ENCODE measurements at places on chromosomes 12 and 14.

- DNase-seq: no peak
Measured at GRCh38 chr14:60514741-60515491, 6.0 kb downstream of the SIX6 start.

DNA sequence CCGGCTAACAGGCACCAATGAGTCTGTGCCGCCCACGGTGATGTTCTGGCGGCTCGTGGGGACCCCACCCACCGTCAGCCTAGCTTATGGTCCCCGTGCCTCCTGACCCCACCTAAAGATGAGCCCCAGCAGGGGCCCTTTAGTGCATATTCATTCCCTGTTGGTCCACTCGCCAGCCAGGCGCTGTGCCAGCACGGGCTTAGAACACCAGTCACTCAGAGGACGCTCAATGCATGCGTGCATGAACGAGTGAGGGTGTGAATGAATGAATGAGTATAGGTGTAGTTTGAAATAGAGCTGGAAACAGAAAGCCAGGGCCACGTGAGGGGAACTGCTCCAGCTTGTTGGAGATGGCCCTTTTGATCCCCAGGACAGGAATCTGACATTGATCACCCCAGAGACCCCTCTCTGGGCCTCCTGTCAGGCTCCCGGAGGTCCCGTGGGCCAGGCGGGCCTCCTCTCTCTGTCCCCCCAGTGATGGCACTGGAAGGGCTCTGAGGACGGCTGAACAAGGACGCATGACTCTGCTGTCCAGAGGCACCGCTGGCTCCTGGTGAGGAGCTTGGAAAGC, 193.9 kb upstream of the C14orf180 start:
- DNase-seq: no peak

DNA sequence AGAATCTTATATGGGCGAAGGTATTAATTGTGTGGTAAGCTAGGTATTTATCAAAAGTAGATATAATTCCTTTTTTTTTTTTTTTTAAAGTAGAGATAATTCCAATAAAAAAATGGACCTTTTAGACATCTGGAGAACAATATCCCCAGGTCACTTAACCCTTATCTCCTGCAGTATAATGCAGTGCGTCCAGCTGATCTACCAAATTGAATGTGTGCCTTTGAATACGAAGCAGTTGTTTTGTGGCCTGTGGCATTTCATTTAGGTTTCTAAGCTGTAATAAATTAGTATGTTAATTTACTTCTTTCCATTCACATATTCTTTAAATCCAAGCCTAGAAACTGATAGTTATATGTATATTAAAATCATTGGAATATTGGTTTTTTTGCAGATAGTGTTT, 3.1 kb downstream of the FUT8 start:
- DNase-seq: no peak

GRCh38 chr14:73713803-73714655, at the start of gene PNMA1:
Gene PNMA1 (minus strand): TSS chr14:73714384. CDS start chr14:73713639, 745 bp downstream.
- DNase-seq: no peak

GRCh38 chr12:53935383-53936341, 3.0 kb upstream of the HOXC13 start:
- DNase-seq: no peak

DNA sequence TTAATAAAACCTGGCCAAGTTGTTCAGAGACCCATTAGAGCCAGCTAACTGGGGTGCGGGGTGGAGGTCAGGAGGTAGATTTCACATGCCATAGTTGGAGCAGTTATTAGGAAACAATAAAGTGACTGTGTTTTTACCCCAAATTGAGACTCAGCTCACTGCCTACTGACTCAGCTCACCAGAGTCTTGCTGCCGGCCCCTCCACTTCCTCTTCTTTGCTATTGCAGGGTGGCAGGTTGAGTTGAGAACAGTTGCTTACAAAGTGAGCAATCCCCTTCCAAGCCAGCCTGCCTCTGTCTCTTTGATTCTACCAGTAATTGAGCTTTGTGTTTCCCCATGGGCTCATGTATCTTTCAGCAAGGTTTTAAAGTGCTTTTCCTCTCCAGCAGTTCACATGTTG, 12.9 kb downstream of the ST8SIA1 start:
- DNase-seq: no peak

GRCh38 chr12:131830335-131830913, 2.2 kb downstream of the MMP17 start:
- DNase-seq: peak; percentile 38

DNA sequence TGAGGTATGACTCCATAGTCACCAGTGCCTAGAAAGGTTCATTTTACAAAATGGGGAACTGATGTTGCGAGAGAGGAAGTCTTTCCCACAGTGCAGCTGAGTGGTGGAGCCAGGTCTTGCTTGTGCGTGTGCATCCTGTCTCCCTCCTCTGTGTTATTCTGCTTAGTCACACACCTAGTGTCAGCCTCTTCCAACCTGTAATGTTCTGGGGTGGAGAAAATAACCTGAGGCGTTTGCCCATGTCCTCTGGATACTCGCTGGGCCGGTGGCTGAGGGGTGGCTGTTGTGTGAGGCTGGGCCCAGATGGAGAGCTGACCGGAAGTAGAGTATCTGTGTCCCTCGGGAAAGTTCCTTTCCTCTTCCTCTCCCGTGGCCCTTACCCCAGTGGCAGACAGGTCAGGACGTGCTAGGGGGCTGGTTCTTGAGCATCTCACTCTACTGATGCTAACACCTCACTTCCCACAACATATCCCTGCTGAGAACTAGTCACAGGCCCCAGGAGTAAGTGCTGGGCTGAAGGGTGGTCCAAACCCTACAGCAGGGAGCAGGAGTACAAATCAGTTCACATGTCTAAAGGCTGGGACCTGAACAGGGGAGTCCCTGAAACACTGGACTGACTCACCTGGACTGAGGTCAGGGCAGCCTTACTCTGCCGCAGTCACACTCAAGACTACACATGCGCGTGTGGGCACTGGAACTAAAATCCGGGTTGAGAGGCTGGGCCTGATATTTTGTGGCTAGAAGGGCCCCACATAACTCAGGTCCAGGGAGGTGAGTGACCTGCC, 7.0 kb downstream of the MLF2 start:
- no peak for DNase-seq

DNA sequence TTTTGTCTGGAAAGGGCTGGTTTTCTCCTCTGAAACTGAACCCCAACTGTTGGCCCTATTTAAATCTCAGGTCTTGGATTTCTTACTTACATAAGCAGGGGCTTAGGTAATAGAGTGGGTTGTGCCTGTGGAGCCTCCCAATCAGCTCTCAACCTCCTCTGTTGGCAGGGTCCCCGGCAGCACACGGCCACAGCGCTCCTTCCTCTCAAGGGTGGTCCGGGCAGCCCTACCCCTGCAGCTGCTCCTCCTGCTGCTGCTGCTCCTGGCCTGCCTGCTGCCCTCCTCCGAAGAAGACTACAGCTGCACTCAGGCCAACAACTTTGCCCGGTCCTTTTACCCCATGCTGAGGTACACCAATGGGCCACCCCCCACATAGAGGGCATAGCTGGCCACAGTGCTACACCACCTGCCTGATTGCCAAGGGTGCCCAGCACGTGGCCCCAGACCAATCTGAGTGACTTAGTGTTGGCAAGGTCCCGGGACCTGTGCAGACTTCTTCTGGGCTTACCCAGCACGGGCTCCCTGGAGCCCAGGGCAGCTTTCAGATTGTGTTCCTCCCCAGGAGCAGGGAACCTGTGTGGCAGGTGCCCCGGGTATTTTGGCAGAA, 68.9 kb downstream of the ESR2 start:
- DNase-seq: no peak

DNA sequence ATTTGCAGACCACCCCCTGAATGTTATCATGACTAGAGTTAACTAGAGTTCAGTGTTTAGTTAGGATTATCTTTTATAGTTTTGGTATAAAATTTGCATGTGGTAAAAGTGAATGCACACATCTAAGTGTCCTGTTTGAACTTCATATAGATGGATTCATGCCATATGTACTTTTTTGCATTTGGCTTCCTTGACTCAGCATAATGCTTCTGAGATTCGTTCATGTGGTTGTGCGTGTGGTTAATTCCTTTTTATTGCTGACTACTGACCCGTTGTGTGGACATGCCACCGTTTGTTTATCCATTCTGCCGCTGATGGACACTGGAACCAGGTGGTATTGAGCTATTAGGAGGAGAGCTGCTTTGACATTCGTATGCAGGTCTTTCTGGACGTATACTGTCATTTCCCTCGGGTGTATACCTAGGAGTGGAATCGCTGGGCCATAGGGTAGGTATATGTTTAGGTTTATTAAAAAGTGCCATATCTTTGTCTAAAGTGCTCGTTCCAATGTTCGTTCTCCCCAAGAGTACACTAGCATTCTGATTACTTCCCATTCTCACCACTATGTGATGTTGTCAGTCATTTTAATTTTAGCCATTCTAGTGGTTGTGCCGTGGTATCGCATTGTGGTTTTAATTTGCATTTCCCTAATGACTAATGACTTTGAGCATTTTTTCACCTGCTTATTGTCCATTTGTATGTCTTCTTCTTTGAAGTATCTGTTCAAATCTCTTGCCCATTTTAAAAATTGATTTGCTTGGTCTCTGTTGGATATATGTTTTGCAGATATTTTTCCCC, 37.7 kb downstream of the RIN3 start:
- DNase-seq: no peak

GRCh38 chr12:11891754-11892386, 178.9 kb upstream of the BCL2L14 start:
- no peak for DNase-seq

- no peak for DNase-seq
Measured at GRCh38 chr12:64229240-64229639, 7.1 kb upstream of the KICS2 start.

DNA sequence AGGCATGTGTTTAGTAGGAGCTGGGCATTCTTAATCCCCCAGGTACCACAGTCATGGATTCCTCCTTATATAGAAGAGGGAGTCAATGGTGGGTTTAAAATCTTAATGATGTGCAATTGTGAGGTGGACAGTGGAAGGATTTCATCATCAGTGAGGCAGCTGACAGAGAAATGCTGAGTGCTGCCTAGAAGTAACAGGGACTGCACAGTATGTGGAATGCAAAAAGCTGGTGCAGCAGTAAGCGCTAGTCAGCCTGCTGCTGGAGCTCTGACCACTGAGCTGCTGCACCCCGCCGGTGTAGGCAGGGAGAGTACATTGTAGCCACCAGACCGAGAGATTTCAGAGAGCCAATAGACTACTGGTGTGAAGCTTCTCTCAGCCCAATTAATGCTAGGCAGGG, 80.5 kb upstream of the DACT1 start:
- no peak for DNase-seq

DNA sequence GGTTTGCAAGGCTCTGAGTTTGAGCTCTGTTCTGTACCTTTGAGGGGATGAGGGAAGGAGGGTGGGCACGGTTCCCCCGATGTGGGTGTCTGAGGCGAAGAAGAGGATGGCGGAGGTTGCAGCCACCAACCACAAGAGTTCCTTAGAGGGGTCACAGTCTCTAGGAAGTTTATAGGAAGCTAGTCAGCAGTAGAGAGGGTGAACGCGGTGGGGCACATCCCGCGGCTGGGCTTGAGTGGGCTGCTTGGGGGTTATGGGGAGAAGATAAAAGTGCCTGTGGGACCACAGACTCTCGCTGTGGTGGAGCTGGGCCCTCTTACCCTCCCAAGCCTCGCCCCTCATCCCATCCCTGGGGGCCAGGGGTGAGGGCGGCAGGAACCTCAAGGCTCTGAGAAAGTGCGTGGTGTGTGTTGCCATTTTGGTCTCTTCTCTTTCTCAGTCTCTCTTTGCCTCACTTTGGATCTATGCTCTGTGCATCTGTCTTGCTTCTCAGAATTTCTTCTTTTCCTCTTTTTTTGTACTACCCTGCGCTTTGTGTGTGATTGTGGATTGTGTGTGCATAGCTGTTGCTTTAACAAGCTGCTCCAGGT, 2.7 kb downstream of the CD4 start:
- DNase-seq: no peak

- DNase-seq: no peak
Measured at GRCh38 chr12:67939611-67940010, 49.6 kb upstream of the IFNG-AS1 start.

DNA sequence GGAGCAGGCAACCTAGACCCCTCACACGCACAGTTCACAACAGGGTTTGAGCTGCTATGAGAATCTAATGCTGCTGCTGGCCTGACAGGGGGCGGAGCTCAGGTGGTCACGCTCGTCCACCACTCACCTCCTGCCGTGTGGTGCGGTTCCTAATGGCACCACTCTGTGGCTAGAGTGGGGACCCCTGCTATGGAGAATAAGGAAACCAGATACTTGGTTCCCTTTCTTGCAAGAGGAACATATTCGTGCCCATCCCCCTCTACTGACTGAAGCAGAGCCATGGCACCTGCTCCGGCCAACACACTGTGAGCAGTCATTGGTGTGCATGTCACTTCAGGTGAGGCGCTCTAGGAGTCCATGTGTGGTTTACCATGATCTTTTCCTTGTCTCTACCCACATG, 30.4 kb upstream of the RIMBP2 start:
- DNase-seq: no peak

All from brain pericyte (primary cell).